ENCODE measurements at places on chromosomes 12 and 14.
A peak's percentile ranks its signal among the peaks of the same experiment; 100 is the strongest.

DNA sequence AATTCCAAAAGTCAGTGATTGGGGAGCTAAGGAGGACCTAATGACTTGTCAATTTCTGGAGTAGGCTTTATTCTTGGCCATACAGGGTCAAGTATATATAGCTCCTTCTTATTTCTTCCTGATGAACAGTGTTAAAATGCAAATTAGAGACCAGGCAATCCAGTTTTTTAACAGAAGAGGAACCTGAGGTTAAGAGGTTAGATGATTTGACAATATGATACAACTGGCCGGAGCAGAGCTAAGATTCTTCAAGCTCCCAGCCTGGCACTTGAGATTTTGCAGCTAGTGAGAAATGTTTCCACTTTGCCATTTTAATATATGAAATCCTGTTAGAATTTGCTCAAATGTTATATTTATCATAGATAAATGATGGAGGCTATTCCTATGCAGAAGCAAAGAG, 204.0 kb downstream of the SSPN start:
- no peak for DNase-seq

GRCh38 chr14:58027904-58028303, 124.1 kb downstream of the ARMH4 start:
- no peak for DNase-seq

DNA sequence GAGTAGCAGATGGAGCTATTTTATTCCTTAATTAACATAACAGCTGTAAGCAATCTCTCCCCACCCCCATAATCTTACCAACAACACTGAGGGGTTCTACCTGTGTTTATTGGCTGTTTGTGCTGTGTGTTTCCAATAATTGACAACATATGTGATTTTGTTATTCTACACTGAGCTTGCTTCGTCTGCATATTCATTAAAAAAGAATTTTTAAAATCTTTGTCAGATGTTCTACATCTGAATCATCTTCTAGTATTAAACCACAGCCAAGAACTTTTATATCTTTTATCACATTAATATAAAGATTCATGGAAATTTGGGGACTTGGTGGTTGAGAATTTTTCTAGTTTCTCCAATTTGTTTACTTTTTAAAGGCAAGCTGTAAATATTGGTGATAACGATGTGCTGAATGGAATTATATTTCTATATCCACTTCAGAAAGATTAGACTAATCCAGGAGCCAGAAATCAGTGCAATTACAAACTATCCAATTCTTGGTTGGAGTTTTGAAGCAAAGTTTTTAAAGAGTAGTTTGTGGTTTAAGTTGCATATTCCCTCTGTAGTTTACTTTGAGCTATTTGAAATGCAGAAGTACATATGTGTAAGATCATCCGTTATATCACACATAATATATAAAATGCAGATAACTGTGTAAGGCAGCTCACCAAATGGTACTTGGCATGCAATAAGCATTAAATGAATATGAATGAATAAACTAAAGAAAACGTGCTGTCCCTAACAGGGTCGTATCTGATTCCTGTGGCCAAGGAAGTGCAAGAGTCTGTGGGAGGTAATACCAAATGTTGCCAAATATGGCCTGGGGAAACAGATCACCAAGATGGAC, 206.9 kb downstream of the PELI2 start:
- DNase-seq, result no peak

DNA sequence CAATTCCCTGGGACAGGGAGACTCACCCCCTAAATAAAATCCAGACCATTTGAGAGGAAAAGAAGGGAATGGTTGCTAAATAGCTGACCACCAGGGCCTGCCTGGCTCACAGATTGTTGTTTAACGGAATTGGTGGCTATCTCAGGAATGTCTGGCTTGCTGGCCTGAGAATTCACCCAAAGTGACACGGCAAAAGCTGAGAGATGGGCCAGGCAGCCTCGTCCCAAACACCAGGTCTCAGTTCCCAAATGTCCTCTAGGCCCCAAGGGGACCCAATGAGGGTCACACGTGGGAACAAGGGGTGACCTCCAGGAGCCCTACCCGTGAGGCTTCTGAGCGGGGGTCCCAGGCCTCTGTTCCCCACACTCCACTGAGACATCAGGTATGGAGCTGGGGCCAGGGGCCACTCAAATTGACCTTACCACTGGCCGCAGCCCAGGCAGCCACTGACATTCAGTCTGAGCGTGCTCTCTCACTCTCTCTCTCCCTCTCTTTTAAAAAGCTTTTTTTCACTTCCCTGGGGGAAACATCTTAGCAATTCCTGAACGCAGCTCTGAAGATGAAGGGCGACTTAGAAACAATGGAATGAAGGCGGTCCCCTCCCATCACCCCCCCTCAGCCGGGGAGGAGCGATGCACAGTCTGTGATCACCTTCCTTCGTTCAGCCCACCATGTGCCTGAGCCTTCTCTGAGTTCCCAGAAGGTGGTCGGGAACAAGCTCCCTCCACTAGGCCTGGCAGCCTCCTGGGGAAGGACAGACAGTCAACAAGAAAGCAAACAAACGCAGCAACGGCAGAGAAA, 131.2 kb downstream of the SCARB1 start:
- no peak for DNase-seq

DNA sequence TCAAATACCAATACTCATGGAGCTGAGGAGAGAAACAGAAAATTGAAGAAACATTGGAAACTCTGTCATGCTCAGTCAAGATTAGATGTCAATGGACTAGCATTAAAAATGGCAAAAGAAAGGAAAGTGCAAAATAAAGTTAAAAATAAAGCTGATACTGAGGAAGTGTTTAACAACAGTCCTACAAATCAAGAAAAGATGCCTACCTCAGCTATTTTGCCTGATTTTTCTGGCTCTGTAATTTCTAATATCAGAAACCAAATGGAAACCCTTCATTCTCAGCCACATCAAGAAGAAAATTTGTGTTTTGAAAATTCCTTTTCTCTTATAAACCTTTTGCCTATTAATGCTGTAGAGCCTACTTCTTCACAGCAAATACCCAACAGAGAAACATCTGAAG, 40.5 kb downstream of the METTL25 start:
- no peak for DNase-seq

DNA sequence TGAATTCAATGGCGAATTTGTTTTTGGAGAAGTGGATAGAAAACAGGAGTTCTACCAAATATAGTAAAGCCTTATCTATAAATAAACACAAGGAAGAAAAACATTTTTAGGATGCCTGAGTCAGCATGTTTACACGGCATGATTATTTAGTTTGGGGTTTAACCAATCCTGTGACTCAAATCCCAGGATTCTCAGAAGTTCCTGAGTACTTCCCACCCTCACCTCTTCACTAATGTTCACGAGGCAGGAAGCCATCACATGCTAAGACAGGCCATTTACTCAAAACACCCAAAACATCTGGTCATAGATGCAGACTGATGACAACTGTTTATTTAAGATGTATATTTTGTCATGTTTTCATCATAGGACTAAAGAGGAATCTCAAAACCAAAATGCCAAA, 3.4 kb upstream of the GLRX5 start:
- DNase-seq, result no peak

- no peak for DNase-seq
Measured at GRCh38 chr12:27577688-27578087, 53.7 kb downstream of the PPFIBP1 start.

DNA sequence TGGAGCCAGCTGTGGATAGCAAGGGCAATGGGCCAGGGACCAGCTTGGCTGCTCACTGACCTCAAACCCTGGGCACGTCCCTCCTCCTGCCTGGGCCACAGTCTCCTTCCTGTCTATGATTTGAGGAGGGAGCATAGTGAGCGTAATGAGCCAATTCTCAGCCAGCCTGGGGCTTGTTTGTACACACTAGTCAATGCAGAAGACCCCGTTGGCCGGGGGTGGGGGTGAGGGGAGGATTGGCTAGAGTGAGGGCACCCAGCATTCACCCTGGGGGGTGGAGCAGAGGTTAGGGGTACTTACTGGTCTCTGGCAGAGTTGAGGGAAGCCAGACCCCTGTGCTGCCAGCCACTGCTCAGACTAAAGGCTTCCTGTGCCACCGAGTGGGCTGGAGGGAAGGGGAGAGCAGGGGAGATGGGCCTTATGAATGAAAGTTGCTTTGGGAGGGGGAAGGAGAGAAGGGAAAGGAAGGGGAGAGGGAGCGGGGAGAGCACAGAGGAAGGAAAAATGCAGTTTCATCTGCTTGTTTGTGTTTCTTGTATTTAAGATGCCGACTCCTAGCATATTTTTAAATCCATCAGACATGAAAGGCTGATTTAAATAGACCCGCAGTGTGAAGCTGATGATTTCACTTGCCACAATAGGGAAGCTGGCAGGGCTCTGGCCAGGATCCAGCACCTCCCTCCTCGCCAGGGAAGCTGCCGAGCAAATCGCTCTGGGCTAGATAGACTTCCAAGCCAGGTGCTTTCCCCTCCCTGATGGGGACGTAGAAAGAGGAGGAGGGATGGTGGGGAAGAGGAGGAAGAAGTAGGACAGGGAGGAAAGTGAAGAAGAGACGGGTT, 114.0 kb downstream of the PRMT8 start:
- no peak for DNase-seq

DNA sequence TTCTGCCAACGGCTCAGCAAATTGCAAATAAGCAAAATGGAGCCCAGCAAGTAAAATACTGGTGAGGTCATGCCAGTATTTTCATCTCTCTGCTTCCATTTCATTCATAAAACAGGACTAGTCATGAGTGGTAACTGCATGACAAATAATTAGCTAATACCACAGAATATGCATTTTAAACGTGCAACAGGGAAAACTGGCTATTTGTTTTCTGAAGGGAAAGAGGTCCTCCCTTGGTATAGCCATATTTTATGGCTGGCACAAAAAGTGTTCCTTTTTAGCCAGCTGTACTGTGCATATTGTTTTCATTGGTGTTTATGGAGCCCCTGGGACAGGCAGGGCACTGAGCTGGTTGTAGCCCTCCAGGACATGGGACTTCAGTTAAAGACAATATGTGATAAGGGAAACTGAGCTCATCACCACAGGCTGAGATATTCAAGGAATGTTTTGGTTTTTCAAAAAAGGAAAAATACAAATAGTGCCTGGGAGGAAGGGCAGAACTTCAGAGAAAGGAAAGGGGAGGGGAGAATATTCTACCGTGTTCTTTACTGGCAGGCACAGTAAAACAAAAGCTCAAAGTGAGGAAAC, 26.1 kb upstream of the FOXN3 start:
- DNase-seq, result no peak

DNA sequence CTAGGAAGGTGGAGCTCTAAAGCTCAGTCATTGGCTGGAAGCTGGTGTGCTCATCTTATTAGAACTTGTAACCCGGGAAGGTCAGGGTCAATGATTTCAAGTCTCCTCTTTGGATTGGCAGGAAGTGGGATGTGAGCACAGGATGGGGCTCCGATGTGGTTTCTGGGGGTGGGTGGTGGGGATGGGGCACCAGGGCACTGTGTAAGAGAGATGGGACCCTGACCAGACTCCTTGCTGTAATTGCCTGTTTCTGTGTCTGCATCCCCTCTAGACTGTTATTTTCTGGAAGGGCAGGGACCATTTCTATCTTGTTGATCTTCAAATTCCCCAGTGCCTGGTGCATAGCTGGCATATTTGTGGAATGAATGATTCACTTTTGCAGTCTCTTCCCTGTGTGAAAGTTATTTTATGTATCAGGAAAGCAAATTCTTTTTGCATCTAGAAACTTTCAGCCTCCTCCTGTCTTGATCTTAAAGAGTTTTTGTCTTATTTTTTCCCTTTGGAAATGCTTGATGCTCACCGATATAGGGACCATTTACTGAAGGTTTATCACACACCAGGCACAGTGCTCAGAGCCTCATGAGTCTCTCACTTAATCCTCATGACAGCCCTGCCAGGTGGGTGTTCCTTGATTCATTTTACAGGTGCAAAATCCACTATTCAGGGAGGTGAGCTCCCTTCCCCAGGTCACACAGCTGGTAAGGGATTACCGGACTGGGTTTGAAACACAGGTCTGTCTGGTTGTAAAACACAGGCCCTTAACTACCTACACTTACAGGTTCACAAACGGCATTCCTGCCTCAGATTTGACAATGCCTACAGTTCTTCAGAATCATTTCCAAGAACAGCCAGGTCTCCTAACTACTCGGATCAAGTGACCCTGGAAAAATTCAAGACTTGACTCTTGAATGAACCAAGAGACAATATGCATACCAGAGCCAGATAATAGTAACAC, 86.9 kb upstream of the IGF1 start:
- DNase-seq, result no peak

DNA sequence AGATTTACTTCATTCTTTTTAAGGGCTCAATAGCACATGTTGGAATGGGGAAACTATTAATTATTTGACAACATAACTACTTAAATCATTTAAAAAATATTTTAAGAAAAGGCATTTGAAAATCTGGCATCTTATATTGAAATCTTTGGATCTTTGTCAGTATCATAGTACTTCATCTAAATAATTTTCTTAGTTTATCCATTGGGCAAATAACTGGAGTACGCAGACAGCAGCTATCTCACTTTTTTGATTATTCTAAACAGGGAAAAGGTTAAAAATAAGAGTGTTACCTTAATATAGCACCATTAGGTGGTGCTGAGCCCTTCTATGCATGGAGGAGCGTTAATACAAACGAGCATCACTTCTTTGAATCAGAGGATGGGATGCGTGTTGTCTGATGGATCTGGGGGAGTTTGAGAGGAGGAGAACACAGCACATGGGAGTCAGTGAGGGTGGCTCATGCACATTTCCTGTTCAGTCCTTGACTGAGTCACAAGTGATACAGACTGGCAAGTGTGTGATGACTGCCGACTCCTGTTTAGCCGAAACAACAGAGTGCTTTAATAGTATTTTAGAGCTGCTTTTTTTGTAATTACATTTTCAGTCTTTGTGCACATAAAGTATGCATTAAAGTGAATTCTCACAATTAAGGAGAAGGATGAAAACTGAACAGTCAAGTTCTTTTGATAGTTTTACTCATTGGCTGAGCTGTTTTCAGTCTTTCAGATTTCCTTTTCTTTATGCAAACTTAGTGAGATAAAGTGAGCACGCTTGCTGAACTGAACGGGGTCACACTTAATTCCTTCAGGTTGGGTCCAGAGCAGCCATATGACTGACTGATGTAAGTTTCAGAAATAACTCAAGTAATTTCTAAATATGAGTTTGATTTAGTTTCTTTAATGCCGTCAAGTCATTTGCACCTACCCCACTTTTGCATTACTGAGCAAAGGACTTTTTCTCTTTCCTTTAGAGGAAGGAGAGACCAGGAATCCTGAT, 92.7 kb downstream of the DIP2B start:
- DNase-seq, result peak; percentile 46

DNA sequence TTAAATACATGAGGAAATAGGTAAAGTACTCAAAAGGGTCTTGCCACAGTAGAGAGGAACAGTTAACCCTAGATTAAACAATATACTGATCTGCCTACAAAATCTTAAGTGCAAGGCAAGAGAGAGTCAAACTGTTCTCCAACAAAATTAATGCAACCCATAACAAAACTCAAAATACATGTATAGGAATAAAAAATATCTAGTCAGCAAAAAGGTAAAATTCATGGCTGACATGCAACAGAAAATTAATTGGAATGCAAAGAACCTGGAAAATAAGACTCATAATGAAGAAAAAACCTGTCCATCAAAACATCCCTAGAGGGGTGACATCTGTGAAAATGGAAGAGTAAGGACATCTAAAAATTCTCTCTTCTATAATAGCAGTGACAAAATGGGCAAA, 173.6 kb downstream of the ADAMTS20 start:
- DNase-seq, result no peak
